Stimulated activated CD4-positive, alpha-beta T cell treated with anti-CD3 and anti-CD28 coated beads, Interleukin-12 subunit alpha, Interleukin-12 subunit beta, amount 100 ng/mL, for 48 hours (primary cell): ENCODE measurements at places on chromosomes 1 and 21.

DNA sequence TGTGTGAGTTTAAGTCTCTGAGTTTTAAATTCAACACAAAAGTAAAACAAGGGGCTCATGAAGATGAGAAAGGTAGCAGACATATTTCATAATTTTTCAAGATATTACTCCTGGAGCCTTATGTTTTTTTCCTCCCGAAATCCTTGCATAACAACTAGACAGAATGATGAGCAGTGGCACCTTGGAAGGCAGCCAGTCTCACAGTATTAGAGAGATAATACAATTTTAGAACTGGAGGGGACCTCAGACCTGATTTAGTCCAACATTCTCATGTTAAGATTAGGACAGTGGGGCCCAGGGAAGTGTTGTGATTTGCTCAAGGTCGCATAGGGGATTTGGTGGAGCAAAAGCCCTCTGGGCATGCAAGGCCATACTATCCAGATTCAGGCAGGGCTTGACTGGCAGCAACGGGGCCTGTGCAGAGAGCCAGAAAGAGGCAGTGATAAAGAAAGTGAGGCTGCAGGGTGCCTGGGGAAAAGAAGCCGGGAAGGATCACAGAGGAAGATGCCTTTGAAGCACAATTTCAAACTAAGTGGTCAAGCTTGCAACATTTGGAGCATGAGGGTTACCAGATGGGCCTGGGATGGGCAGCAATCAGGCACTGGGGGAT is 31.4 kb upstream of the BCL9 start:
- DNase-seq: no peak

DNA sequence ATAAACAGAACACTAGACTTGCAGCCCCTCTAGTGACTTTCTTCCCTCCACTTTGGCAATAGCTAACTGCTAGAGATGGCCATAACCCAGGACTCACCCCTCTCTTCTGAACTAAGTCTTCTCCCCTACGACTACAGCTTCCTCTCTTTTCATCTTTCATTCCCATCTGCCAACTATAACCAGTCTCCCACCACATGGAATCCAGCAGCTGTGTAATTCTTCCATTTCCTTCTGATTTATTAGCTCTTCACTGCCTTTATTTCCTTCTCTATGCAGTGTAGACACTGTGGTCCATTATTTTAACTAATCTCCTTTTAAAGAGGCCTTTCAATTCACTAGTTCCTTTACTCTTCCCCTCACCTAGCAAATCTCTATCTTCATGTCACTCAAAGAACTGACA is 13.4 kb upstream of the KCNK1 start:
- DNase-seq: no peak

- no peak for DNase-seq
Measured at GRCh38 chr1:6409053-6409452, 10.7 kb downstream of the HES2 start.

DNA sequence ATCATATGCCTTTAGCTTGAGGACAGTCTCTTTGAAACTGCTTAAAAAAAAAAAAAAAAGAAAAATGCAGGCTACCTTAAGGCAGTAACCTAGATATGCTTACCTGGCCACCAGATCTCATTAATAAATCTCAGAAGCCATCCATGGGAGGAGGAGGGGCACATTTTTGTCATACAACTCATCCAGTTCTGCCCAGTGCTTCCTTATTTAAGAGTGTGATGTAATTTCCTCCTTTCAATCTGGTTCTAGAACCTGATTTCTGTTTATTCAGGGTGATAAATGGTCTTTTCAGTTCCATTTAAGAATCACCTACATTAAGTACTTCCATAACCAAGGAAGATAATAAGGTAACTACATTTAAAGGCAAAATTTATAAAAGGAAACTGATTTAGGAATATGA is 6.1 kb downstream of the ERRFI1 start:
- DNase-seq: no peak

DNA sequence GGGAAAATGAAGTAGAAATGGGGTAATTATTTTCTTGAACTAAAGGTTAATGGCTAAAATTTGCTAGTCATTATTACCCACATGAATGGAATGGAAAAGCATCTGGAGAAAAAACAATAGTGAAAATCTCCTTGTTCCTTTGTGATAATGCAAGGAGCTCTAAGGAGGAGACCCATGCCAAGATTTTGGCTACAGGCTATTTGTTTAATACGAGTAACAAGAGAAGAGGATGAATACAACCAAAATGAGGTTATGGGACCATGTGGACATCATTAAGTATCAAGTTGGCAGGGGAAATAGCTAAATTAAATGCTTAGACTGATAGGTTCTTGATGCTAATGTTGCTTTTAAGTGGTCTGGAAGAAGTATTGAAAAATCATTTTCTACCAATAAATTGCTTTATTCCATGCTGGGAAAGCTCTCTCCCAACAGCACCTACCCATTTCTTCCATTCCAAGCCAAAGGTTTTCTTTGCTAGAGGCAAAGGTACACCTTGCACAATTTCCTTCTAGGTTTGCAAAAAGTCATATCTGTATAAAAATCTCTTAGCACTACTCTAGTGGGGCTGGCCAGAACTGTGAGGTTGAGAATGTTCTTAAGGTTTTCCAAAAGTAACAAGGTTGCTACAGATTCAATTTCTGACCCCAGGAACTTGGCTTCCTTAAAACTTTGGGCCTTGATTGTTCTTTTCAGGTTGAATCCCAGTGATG is 100.2 kb downstream of the SMYD2 start:
- no peak for DNase-seq
